ENCODE measurements at places on chromosomes 5 and 9.

- DNase-seq = no peak
Observed at GRCh38 chr5:5291357-5291756, 131.1 kb upstream of the ICE1 start.

GRCh38 chr9:134355561-134356279 is 29.5 kb downstream of the RXRA start:
- DNase-seq = no peak

DNA sequence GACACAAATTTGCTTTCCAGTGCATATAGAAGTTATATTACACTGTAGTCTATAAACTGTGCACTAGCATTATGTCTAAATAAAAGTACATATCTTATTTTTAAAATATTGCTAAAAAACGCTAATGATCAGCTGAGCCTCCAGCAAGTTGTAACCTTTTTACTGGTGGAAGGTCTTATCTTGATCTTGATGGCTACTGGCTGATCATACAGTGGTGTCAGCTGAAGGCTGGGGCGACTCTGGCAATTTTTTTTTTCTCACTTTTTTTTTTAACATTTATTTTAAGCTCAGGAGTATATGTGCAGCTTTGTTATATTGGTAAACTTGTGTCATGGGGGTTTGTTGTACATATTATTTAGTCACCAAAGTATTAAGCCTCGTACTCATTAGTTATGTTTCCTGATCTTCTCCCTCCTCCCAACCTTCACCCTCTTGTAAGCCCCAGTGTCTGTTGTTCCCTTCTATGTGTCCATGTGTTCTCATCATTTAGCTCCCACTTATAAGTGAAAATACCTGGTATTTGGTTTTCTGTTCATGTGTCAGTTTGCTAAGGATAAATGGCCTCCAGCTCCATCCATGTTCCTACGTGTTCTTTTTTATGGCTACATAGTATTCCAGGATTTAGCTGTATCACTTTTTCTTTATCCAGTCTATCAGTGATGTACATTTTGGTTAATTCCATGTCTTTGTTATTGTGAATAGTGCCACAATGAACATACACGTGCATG is 38.6 kb upstream of the IFNE start:
- DNase-seq = no peak

DNA sequence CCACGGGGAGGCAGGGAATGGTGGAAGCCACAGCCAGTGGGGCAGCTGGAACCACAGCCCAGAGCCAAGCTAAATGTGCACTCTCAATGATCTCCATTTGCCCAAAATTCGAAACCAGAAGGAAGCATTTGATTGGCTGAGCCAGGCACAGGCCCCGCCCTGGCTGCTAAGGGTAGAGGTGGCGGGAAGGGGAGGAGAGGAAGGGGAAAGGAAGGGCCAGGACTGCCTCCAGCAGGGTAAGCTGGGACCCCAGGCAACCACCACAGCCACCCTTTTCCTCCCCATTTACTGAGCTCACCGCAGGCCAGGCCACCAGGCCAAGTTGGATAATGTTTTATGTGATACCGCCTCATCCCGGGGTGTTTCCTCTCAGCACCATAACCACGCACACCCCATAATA is 100.3 kb upstream of the RAPGEF1 start:
- DNase-seq = no peak

DNA sequence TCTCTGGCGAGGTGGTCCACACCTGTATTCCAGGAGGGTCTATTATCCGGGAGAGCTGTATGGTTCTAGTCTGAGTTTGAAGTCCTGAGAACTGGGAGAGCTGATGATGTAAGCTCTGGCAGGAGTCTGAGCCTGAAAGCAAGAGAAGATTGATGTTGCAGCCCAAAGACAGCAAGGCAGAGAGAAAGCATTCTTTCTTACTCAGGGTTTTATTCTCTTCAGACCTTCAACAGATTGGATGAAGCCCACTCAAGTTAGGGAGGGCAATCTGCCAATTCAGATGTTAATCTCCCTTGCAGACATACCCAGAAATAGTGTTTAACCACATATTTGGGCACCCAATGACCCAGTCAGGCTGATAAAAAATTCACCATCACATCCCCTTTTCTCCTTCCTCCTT is 159.1 kb downstream of the CCDC171 start:
- no peak for DNase-seq

- DNase-seq = no peak
Observed at GRCh38 chr9:113949571-113950078, 73.5 kb downstream of the ZNF618 start.

GRCh38 chr9:28770226-28770625 is 1196.9 kb upstream of the C9orf72 start:
- DNase-seq = no peak

GRCh38 chr5:96155147-96155546 is 193.5 kb upstream of the ELL2 start:
- no peak for DNase-seq

DNA sequence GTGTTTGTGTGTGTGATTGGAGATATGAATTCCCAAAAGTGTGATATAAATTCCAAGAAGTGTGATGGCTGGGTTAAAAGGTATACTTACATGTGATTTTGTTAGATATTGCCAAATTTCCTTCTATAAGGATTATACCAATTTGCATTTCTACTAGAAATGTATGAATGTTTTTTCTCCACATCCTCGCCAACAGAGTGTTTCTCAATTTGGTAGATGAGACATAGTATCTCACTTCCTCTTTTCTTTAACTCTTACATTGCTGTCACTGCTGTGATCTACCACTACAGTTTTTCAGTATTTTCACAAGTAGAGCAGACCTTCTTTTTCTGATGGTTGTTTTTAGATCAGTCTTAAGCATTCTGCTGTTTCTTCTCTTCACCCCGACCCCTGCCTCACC is 111.3 kb downstream of the FER start:
- DNase-seq = no peak

- DNase-seq = no peak
Observed at GRCh38 chr9:117772960-117773359, 68.8 kb downstream of the TLR4 start.

- DNase-seq = no peak
Observed at GRCh38 chr9:100449420-100449819, 22.5 kb downstream of the MSANTD3 start.

DNA sequence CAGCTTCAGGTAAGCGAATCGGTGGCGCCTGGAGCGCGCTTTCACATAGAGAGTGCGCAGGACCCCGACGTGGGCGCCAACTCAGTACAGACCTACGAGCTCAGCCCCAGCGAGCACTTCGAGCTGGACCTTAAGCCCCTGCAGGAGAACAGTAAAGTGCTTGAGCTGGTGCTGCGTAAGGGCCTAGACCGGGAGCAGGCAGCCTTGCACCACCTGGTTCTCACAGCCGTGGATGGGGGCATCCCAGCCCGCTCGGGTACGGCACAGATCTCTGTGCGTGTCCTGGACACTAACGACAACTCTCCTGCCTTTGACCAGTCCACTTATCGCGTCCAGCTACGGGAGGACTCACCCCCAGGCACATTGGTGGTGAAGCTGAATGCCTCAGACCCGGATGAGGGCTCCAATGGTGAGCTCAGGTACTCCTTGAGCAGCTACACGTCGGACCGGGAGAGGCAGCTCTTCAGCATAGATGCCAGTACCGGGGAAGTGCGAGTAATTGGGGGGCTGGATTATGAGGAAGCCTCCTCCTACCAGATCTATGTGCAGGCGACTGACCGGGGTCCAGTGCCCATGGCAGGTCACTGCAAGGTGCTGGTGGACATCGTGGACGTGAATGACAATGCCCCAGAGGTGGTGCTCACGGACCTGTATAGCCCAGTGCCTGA is 1.1 kb downstream of the PCDHAC2 start:
- DNase-seq = no peak

GRCh38 chr5:6501701-6502100 is 53.0 kb downstream of the UBE2QL1 start:
- DNase-seq = no peak

DNA sequence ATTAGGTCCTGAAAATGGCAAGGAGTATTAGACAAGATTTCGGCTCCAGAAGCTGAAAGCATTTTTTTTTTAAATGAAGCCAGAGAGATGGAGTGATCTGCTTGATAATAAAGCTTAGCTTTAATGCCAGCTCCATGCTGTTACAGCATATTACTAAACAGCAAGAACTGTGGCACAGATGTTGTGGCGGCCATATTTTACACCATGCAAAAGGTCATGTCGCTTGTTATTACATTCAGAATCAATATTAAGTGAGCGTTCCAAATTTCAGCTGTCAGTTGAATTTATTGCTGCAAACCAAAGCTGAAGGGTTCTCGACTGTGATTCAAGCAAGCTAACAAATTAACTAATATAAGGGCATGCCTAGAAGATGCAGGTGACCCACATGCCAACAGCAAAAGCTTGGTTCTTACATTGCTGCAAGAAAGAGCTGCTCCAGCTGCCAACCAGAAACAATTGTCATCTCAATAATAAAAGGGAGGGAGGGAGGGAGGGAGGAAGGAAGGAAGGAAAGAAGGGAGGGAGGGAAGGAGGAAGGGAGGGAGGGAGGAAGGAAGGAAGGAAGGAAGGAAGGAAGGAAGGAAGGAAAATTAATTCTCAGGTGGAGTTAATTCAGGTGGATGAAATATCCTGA is 517.7 kb upstream of the WWC1 start:
- no peak for DNase-seq

- DNase-seq = no peak
Observed at GRCh38 chr5:79924936-79925893, 65.8 kb downstream of the MTX3 start.

DNA sequence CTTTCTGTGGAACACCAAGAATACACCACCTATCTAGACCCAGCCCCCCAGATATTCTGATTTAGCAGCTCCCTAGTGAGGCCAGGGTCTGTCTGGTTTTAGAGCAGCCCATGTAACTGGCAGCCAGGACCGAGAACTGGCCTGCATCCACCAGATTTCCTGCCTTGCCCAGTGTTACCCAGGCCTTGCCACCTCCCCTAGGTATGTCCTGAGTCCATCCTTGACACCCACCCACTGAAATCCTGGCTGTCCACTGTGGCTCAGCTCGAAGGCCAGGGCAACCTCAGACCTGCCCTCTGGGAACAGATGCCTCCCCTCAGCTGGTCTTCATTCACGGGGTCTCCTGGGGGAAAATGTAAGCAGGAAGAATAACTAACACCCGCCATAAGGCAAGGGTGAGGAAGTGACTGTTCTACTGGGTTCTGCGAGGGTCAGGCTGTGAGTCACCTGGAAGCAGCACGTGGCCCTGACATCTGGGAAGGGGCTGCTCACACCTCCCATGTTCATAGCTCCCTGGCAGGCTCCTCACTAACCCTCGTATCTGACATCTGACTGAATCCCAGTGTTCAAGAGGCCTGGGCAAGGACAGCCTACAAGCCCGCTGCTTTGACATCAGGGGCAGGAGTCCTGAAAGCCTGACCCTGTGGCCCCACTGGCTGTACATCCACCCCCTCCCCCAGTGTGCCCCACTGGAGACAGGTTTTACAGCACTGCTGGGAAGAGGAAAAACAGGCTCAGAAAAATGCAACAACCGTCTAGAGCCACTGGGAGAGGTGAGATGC is 72.7 kb downstream of the SEMA4D start:
- no peak for DNase-seq

DNA sequence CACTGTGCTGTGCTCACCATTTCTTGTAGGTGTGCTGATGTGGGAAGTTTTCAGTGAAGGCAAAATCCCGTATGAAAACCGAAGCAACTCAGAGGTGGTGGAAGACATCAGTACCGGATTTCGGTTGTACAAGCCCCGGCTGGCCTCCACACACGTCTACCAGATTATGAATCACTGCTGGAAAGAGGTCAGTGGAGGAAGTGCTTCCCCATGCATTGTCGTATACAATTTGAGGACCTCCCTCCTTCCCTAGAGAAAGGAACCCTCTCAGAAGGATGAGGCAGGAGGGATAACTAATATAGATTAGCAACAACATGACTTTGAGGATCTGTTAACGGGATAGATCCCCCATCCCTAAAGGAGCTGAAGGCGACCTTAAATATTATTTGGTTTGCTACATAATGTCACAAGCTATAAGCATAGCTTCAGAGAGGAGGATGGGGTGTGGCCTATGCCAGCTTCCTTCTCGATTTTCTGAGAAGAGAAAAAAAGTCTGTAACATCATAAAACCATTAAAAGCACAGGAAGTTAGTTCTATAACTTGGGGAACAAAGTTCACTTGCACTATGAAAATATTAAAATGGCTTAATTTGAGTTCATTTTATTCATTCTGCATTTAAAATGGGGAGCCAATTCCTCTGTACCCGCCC is 17.0 kb upstream of the CYFIP2 start:
- no peak for DNase-seq

- no peak for DNase-seq
Observed at GRCh38 chr9:4386819-4387218, 87.0 kb upstream of the GLIS3 start.

DNA sequence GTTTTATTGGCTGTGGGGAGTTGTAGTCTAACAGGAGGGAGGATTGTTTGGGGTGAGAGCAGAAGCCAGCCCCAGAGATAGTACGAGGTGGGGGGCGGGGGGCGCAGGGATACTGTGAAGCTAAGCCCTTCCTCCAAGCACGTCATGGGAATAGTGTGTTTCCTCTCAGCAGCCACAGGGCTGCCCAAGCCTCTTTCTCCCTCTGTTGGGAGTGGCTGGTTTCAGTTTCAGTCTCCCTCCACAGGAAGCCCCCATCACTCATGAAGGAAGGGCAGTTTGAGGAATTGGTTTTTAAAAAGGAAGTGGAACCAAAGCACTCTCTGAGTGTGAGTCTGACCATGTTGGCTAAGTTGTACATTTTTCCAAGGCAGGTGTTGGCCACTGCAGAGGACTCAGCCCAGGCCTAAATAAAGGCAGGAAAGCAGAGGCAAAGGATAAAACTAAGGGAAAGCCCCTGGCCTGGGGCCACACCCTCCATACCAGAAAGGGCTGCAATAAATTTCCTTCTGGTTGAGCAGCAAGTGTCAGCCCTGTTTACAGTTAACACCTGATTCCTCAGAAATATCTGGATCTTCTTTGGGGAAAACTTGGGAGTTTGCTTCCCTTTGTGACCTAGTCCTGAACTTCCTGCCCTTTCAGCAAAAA is 3.2 kb downstream of the RAB24 start:
- no peak for DNase-seq

DNA sequence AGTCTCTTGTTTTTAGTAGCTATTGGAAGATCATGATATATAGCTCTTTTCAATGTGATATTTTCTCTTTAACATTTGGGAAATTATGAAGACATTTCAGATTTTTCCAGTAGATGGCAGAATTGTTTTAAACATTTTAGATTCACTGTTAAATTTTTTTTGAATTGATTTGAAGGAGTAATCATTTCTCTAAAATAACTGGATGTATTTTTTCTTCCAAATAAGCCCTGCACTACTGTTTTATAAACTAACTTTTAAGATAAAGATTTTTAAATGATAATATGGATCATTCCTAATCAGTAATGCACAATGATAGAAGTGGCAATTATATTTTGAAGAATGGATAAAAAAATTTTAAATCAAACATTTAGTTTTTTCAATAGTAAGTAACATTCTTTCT is 14.2 kb downstream of the NDUFAF2 start:
- no peak for DNase-seq

DNA sequence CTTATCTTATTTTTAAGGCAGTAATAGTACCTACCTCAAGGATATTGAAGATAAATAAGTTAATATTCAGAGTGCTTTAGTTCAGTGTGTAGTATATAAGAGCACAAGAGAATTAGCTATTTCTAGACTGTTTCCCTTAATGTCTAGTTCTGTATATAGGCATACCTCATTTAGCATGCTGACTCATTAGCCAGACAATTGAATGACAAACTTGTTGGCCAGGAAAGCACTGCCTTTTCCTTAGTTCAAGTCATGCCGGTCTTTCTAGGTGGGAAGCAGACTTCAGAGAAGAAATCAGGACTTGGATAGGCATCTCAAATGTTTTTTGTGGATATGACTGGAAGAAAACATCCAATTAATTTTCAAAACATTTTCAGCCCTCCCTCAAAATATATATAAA is 3.2 kb upstream of the FBXO4 start:
- no peak for DNase-seq

All from AG04449 (cell line).